Stimulated activated CD8-positive, alpha-beta memory T cell treated with anti-CD3 and anti-CD28 coated beads, Interleukin-4, amount 100 ng/mL, for 24 hours (primary cell): ENCODE measurements at places on chromosomes 12 and 14.
A peak's percentile ranks its signal among the peaks of the same experiment; 100 is the strongest.

DNA sequence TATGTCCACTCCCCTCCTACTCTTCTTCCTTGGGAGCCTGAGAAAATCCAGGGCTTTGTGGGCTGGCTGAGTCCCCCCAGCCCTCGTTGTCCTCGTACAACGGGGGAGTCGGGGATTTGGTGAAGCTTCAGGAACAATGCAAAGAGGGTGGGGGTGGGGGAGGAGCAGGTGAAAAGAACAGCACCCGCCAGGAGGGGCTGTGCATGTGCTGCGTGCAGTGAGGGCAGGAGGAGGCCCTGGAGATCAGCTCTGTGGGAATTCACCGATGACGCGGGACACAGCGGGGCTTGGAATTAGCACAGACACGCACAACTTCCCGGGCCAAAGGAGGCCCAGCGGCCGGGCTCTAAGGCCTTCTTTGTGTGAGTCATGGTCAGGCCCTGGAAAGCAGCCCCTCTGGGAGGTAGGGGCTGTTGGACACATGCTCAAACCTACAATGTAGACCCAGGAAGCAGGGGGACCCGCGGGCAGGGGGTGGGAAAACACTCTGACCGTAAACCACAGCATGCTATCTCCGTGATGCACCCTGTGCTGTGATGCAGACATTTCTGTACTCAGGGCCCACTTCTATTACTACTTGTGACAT, 32.8 kb downstream of the RBM19 start:
- no peak for DNase-seq

- no peak for DNase-seq
These were observed 1.2 kb downstream of the PTPRQ start for GRCh38 chr12:80445083-80445793.

DNA sequence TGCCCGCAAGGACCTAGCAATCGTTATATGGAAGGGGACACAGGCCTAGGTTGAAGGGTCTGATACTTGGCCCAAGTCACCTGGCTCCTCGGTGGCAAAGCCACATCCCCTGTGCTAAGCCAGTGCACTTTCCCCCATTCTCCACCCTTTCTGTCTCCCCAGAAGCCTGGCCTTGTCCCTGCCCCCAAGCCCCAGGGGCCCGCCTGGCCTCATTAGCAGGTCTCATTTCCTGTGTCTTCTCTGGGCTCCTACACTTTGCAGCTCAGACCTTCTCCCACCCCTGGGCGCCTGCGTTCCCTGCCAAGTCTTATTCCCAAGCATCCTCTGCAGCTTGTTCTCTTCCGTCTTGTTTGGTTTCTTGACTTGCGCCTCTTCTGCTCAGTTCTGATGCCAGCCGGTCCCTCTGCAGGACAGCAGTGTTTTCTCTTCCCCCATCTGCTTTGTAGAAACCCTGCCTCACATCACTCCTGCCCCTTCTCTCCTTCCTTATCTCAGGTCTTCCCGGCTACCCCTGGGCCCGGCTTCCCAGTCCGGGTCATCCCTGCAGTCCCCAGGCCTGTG, 66.7 kb downstream of the SLC24A4 start:
- DNase-seq: no peak

GRCh38 chr12:42076976-42077375, 67.7 kb downstream of the GXYLT1 start:
- no peak for DNase-seq

DNA sequence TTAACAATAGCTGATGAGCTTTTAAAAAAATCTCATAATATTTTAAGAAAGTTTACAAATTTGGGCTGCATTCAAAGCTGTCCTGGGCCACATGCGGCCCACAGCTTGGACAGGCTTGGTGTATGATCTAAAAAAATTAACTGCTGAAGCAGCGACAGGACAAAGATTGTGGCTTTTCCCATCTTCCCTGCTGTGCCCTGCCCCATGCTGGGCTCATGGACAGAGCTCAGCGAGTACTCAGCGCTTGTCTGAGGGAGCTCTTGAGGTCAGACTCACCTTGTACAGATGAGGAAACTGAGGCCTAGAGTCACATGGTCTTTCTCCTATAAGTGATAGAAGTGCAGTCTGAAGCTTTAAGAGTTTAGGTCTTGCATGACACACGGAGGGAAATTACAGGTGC, 15.0 kb downstream of the EVL start:
- no peak for DNase-seq

DNA sequence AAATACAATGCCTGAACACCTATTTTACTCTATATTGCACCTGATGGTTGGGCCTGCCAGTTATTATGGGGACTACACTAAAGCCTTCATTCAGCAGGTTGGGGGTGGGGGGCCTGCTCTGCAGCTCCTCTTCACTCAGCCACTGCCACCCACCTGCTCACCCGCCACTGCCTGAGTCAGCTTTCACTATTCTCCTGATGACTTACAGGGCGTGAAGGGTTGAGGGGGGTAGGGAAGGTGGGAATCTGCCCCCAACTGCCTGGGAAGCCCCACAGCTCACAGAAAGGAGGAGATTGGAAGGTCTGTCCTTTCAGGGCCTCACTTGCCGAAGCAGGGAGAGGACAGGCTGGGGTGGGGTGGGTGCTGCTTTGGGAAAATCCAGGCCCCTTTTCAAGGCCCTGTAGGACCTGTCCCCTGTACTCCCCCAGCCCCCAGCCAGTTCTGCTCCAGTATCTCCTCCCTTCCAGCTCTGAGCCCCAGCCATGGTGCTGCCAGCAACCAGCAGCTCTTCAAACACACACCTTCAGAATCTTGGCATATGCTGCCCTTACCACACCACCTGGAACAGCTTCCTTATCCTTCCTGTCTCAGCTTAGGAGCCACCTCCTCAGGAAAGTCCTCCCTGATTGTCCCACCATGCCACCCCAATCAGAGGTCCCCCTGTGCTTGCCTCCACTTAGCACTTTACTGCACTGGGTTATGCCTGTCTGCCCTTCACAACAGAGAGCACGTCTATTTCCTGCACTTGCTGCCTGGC, 33.1 kb downstream of the IRF2BPL start:
- DNase-seq: peak; percentile 15

DNA sequence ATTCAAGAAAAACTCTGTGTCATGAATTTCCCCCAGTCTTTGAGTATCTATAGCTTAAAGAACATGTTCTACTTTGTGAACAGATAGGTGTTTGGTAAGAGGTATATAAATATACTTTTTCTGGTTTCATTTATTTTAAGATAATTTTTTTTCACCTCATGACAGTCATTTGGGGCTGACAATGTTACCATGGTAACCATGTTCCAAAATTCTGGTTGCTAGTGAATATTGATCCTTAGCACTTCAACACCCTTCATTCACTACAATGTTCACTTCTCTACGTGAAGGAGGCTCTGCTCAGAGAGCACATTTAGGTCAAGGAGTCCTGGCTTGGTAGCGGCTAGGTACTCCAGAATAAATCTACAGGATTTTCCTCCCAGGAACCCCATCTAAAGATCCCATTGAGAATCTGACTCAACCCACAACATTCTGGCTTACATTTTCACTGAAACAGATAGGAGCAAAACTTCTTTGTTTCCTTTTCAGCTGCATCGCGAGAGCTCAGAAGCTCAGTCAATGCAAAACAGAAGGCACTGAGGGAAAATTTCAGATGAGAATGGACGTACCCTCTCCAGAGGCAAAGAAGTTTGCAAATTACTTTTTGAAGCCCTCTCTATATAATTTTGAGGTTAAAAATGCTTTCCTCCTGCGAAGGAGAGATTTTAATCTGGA, 93.6 kb downstream of the ARF6 start:
- DNase-seq: no peak

- peak; percentile 83 for DNase-seq
These were observed at the start of gene SBNO1 for GRCh38 chr12:123364532-123365024. Gene SBNO1 (minus strand): TSS chr12:123364847. CDS start chr12:123350441, 14,406 bp downstream.

DNA sequence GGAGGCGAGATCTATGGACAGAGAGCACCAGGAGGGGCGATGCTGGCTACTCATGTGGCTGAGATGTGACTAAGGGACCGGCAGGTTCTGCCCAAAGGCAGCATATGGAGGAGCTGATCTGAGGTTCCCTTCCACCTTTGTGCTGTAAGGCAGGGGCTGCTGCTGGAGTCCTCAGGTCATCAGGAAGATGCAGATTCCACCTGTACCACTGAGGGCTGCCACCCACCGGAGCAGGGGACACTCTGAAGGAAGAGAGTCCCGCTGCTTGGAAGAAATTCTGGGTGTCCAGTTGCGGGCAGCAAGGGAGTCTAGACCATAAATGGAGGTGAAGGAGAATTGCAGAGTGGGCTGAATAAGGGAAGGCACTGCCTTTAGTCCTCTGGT, 55.3 kb downstream of the PLEKHG3 start:
- no peak for DNase-seq

GRCh38 chr14:99427632-99428300, 52.9 kb downstream of the SETD3 start:
- DNase-seq: no peak
